Islet precursor cell (in vitro differentiated cells): ENCODE measurements at places on chromosomes 7 and 10.

DNA sequence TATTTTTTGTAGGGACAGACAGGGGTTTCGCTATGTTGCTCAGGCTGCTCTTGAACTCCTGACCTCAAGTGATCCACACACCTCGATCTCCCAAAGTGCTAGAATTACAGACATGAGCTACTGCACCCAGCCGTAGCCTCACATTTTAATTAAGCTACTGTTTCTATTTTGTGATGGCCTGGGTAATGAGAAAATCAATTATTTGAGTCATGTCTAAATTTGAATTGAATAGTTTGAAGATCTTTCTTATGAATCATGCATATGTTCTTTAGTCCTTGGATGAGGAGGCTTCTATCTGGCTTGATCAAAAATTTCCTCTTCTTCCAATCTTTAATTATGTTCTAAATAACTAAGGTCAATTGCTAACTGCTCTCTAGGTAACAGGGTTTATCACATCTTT is 175.0 kb downstream of the REEP3 start:
- DNase-seq, result no peak

GRCh38 chr10:124740369-124741280 is 3.6 kb downstream of the FAM53B start:
- no peak for DNase-seq

GRCh38 chr7:74502216-74502891 is 48.6 kb downstream of the GTF2IRD1 start:
- DNase-seq, result no peak

DNA sequence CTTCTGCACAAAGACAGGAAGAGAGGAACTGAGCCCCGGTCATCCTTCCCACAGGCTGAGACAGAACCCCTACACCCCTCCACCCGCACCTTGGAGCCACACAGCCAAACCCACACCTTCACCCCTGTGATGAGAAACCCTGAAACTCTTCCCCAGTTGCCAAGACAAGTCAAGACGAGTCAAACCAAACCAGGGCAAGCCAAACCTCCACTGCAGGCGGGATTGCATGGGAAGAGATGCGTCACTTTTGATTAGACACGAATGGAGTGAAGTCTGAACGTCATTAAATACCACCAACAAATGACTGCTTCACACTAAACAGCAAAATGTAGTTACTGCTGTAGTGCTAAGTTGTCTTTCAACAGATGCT is 73.8 kb downstream of the PRPF18 start:
- DNase-seq, result no peak

DNA sequence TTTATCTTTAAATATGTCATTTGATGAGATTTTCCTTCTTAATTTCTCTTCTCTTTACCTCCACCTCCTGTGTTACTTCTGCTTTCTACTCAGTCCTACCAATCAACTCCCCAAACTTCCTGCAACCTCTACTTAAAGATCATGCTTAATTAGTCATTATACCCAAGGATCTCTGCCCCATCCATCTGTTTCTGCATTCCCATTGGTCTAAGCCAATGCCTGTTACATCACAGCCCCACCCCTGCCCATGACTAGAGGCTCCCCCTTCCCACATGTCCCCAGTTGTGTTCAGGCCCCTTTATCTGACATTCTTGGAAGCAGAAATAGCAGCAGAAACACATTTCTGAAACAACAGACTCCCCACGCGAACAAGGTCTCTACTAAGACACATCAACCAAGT is 319.1 kb upstream of the NFE2L3 start:
- DNase-seq, result no peak

- peak; percentile 52 for DNase-seq
Observed at GRCh38 chr10:44396671-44397191, 11.8 kb upstream of the CXCL12 start.

DNA sequence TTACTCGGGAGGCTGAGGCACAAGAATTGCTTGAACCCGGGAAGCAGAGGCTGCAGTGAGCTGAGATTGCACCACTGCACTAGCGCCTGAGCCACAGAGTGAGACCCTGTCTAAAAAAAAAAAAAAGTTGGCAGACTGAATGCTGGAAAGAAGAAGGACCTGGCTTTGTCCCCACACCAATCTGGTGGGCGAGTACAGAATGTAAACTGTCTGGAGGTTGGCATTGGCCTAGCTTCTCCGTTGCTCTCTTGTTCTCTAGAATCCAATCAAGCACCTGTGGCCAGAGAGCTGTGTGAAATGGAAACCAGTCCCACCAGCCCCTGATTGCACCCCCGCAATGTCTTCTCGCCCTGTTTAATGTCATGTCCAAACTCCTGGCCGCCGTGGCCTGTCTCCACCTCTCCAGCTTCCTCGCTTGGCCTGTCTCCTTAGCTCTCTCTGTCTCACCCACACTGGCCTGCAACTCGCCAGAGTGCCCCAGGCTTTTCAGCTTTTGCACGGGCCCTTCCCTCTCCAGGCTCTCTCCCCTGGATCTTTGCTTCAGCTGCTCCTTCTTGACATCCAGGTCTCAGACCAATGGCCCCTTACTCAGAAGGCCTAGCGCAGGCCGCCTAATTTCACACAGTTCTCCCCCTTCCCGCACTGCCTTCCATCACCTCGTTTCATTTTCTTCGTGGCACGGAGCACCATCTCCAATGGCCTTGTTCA is 670 bp upstream of the AGK start:
- peak; percentile 70 for DNase-seq

- no peak for DNase-seq
Observed at GRCh38 chr7:144006692-144007042, 6.5 kb downstream of the OR6B1 start.

- DNase-seq, result no peak
Observed at GRCh38 chr7:64611717-64612116, 48.8 kb upstream of the ZNF680 start.

DNA sequence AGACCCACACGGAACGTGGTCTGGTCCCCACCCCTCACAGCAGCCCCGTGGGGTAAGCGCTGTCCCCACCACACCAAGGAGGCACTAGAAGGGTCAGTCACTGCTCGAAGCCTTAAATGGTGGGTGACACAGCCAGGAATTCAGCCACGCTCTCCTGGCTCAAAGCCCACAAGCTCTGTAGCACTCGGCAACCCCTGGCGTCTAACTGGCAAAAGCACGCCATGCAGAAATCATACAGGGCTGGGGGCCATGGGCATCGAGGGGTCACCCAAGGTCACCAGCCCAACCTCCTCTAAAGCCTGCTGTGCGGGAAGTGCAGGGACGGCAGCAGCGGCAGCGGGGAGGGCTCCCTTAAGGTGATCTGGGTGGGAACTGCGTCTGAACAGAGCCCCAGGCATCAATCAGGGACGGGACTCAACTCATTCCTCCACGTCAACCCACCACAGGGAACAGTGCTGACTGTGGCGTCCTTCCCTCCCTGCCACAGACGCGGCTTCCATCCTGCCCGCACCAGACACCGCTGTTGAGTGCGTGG is 7.8 kb downstream of the GPER1 start:
- DNase-seq, result no peak

DNA sequence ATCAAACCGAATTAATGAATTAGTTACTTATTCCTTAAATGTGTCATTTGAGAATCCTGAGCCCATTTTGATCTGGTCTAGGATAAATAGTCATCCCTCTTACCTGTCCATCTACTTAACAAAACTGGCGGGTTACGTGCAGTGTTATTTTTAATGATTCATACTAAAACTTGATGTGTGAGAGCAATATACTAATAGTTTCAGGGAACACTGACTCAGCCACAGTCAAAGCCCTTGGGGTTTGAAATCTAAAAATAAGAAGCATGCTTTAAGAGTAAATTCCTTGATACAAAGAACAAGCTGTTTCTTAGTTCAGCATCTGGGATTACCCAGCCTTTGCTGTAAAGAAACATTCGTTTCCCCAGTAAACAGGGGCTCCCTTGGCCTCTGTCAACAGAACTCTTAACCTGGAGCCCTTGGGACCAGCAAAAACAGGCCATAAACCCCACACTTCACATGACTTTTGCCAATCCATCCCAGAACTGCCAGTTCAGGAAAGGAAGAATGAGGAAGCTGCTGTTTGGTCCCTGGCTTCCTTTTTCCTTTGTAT is 370.6 kb upstream of the IGFBP3 start:
- no peak for DNase-seq

DNA sequence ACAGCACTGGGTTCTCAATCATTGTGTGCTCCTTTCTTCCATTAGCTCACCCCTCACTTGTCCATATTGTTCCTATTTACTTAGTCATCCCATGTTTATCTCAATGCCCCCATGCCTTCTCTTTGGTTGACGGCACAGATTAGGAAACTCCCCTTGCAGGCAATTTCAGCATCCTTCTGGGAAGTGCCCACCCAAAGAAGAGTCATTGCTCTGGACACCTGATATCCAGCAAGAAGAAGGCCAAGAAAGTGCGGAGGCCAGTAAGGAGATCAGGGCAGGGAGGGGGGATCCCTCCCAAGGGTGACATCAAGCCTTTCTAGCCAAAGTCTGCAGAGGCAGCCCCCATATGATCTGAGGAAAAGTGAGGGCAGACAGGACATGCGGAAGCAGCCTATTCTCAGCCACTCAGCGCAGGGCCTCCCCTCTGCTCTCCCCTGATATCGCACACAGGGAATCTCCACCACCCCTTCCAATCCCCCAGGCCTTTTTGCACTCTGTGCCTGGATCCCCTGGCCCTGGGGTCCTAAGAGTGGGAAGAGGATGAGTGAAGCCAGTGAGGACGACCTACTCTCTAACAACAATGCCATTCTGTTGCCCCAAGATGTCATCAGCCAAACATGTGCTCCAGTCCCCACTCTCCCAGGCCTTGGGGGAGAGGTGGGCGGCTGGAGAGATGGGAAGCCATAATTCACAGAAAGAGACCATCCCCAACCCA is 1.8 kb downstream of the TRPV6 start:
- peak; percentile 56 for DNase-seq

DNA sequence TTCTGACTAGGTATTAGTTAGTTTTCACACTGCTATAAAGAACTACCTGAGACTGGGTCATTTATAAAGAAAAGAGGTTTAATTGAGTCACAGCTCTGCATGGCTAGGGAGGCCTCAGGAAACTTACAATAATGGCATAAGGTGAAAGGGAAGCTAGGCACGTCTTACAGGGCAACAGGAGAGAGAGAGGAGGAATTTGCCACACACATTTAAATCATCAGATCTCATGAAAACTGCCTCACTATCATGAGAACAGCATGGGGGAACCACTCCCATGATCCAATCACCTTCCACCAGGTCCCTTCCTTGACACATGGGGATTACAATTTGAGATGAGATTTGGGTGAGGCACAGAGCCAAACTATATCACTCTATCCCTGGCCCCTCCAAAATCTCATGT is 40.6 kb upstream of the ZMYND11 start:
- no peak for DNase-seq

DNA sequence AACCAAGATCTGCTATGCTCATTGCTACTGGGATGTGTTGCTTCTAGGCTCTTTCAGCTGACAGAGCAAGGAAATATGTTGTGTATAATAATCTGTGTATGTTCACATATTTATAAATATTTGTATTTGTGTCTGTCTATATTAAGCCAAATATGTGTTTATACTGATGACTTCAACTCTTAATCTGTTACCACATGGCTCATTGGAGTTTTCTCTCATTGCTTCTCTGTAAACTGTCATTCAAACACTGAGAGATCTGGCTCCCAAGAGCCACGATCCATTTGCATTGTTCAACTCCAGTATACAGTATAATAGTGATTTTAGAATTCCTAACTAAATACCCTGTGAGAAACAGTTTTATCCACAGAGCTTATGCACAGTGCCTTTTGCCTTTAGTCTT is 35.3 kb downstream of the BICC1 start:
- no peak for DNase-seq

GRCh38 chr7:37534893-37535610 is 86.4 kb upstream of the ELMO1 start:
- no peak for DNase-seq

GRCh38 chr10:70558295-70558694 is 44.2 kb downstream of the PRF1 start:
- peak; percentile 32 for DNase-seq

GRCh38 chr10:79022565-79023230 is 46.1 kb upstream of the ZMIZ1 start:
- DNase-seq, result peak; percentile 69

DNA sequence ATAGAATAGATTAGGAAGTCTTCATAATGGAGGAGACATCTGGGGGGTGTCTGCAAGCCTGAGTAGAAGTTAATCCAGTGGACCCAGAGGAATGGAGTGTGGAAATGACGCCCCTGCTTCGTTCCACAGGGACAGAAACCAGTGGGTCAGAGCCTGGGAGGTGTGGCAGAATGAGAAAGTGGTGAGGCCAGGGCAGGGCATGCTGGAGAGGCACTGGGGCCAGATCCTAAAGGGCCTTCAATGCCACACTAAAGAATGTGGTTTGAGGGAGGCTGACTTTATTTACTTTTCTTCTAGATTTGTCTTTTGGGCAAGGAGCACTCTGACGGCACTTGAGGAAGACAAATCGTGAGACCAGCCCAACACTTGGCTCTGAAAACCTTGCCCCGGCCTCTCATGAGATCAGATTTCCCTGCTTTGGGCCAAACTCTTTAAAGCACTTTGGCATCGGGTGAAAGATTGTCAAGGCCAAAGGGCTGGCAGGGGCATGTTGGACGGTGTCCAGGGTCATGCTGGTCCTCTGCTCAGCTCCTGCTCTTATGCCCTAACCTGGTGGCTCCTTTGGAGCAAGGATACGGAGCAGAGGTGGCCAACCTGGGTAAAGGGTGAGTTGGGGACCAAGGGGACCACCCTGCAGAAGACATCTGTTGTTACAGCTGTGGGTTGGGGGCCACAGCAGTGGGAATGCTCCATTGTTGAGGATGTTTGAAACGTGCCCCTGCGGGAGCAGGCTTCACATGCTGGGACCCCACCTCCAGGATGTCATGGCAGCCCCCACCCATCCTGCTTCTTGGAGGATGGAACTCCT is 157.0 kb upstream of the ZMIZ1 start:
- DNase-seq, result no peak

DNA sequence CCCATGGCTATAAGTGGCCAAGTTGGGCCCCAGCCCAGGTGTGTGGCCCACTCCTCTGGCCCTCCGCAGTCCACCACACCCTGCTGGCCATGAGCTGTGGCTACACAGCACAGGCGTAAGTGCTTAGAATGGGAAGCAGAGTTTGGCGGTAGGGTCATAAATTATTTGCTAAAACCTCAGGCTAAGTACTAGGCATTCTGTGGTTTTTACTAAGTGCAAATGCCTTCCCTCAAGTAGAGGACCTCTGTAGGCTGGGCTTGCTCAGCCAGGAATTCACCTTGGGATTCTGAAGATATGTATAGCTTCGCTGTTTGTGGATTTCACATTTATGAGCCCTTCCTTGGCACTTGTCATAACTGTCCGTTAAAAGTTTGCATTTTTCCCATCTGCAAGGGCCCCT is 44.8 kb upstream of the LOXL4 start:
- no peak for DNase-seq

GRCh38 chr7:129550693-129551360 is 48.5 kb downstream of the SMKR1 start:
- no peak for DNase-seq

- no peak for DNase-seq
Observed at GRCh38 chr7:35463176-35463700, 209.3 kb upstream of the TBX20 start.

GRCh38 chr7:91264924-91265681 is 870 bp downstream of the FZD1 start:
- peak; percentile 71 for DNase-seq
